ENCODE measurements at places on chromosomes 6 and 20. TPM values are rescaled to one million over a fixed set of nuclear protein-coding genes. Genes with fewer than 3 reads are reported as not detected.

The AVP gene
- not detected for total RNA-seq

The HUS1B gene
- total RNA-seq: 2.1 TPM

The TNXB gene
- 0.06 TPM for total RNA-seq

The SLC22A2 gene
- not detected for total RNA-seq

The C6orf163 gene
- 0.12 TPM for total RNA-seq

The SLC13A3 gene
- total RNA-seq: not detected

DNA sequence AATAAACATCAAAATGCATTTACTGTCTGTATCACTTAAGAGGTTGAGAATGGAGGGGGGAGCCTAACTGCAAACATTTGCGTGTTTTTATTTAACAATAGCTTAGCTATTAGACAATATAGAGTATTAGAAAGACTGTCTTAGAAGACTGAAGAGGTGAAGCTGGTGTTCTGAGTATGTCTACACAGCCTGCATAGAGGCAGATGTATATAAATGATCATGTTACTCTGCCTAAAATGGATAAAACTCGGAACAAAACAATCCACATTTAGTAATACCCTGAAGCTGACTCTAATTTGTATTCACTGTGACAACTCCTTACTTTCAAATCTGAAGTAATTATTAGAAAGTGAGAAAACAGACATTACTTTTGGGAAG is 181.9 kb downstream of the GMPR start:
- no peak for DNase-seq

DNA sequence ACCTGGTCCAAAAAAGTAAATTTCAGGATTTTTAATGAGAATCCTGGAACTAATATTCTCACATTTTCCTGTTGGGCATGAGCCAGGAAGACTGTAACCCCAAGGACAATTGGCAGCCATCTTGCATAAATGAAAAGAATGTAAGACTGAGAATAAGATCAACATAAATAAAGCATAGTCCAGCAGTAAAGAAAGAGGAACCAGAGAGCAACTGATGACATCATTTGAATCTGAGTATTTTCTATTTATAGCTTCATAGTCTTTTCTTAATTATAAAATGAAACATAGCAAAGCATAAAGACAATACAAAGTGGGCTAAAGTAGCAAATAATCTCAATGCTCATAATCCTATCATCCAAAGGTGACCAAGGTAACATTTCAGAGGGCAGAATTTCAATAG is 26.6 kb upstream of the FBXL4 start:
- DNase-seq: no peak

- no peak for DNase-seq
These were observed 6.4 kb downstream of the CD2AP start for GRCh38 chr6:47483853-47484546.

DNA sequence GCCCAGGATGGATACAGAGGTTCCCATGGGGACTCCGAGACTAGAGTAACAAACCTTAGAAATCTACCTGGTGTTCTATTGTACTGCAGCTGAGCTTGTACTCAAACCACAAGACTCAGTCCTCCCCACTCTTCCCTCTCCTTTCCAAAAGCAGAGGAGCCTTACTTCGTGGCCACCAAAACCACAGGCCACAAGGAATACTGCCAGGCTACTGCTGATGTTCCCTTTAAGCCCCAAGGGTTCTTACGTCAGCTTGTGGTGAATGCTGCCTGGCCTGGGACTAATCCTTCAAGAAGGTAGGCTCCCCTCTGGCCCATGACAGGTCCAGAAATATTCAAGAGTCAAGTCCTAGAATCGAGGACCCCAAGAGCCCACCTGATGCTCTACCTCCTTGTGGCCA is 10.5 kb upstream of the DEFB128 start:
- DNase-seq: peak; percentile 82

DNA sequence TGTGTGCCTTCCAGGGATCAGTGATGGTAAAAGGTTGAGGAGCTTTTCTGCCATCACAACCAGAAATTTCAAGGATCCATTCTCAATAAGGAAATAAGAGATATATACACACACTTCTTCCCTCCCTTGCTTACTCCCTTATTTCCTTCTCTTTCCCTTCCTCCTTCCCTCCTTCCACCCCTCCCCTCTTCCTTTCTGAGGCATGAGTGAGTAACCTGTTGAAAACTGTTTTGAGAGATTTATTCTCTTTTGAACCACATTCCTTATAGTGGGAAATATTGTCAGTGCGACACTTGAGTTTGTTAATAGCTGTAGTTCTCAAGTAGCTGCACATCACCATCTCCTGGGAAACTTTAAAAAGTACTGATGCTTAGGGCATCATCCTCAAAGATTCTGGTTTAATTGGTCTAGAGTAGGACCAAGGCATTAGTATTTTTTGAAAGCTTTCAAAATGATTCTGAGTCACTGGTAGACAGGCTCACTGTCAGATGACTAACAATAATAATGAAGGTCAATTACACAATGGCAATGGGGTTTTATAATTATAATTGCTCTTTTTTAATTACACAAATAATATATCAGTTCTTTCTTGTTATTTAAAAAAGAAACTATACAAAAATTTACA is 109.9 kb downstream of the POPDC3 start:
- DNase-seq: no peak

DNA sequence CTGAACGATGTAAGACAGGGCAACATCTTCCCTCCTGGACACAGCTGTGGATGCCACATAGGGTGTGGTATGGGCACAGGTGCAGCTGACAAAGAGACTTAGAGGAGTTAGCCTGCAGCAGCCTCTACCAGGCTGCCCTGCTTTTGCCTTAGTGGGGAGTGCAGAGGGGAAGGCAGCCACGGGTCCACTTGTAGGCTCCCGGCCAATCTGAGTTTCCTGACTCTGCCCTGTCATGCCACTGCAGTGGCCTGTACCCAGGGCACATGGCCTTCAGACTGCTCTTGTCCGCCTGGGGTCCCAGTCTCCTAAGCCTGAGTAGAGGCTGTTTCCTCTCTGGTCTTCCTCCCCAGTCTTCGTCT is 17.1 kb upstream of the CST9L start:
- no peak for DNase-seq

DNA sequence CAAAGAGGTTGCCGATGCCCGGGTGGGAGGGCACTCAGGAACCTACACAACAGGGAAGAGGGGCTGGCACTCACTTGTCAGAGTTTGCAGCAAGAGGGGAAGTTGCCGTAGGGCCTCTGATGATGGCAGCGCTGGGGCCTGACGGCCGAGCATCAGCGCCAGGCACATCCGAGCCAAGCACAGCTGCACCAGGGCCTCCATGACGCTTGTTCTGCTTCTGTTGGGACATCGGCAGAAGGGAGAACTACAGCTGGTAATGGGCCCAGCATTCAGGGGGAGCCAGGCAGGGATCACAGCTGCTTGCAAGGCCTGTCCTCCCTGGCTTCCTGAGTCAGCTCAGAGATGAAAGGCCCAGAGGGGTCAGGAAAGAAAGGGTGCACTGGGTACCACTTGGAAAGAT is 367.7 kb downstream of the CDH4 start:
- no peak for DNase-seq

GRCh38 chr6:152984513-152984872 is 1.7 kb upstream of the FBXO5 start:
- no peak for DNase-seq

DNA sequence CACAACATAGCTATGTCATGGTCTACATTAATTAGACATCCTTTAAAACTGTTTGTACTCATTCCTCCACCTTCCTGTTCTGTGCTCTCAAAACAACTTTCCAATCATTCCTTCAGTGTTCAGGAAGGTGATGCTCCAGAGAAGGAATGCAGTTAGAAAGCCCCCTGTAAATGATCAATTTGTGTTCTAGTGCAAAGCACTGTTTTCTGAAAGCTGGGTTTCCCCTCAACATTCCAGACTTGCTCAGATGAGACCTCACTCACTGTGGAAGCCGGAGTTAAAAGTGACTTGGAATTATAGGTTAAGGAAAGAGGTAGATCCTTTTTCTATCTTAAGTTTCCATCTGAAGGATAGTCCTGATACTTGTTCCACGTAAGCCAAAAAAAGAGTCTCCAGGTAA is 95.9 kb downstream of the BMP2 start:
- no peak for DNase-seq

GRCh38 chr20:13995841-13996240 is 525 bp downstream of the MACROD2 start:
- no peak for DNase-seq

DNA sequence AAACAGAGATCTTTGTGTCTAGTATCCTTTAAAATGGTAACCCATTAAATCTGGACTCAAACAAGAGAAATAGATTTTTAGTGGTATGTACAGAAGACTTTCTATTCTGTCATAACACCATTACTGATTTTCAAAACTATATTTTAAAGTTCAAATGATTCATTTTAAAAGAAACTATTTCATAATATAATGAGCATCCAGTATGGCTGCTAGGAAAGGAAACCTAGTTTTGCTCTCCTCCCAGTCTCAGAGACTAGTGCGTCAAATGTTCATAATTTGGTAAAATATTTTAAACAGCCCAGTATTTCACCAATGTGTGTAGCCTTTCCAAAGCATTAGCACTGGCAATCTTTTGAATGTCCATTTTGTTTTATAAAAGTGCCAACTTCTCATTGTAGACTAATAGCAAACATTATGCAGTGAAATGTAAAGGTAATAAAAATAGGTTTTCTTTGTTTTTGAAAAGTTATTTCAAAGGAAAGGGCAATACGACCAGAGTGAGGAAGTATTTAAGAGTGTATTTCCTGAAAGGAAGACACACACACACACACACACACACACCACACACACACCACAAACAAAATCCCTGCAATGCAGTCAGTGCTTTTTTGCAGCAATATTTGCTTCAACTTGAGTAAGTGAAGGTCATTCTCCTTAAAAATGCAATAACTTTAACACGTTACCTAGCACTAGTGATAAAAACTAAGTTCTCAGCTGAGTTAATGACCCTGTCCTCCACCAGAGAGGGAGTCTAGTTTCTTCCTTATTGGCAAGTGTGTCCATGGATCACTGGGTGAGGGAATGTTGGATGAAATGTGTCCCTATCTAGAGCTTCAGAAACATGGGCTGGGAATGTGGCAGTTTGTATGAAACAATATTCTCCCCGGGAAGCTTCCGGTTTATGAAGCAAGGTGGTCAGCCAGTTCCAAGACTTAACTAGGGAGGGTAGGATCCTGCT is 4.6 kb downstream of the PPP1R3G start:
- no peak for DNase-seq

DNA sequence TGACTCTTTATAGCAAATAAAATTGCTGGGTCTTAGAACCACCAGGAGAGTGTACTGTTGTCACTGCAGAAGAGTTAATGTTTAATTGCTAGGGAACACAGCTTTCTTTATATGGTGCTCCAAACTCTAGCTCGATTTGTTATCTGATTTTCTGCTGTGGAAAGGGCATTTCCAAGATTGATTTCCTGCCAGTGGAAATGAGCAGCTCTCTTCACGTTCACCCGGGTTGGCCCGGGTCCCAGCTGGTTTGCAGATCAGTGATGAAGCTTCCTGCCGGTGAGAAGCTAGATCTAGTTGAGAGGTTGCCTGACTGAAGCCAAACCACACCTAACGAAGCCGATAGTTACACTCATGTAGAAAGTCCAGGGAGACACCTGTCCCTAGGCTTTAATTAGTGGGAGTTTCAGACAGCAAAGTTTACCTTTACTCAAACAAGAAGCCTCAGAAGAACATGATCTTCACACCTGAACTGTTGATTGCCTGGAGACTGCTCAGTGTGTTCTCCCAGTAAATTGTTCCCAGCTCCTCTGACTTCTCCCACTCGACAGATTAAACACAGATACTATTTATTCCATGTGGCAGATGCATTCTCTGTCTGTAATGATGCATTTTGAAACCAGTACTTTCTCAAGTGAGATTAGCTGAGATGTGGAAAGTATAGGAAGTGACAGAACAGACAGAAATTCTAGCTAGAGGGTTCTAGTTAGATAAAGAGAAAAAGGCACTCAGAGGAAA is 27.8 kb downstream of the PAQR8 start:
- DNase-seq: peak; percentile 53

GRCh38 chr6:40882323-40882997 is 156.6 kb downstream of the UNC5CL start:
- no peak for DNase-seq
